ENCODE measurements at places on chromosomes 1 and 21.

DNA sequence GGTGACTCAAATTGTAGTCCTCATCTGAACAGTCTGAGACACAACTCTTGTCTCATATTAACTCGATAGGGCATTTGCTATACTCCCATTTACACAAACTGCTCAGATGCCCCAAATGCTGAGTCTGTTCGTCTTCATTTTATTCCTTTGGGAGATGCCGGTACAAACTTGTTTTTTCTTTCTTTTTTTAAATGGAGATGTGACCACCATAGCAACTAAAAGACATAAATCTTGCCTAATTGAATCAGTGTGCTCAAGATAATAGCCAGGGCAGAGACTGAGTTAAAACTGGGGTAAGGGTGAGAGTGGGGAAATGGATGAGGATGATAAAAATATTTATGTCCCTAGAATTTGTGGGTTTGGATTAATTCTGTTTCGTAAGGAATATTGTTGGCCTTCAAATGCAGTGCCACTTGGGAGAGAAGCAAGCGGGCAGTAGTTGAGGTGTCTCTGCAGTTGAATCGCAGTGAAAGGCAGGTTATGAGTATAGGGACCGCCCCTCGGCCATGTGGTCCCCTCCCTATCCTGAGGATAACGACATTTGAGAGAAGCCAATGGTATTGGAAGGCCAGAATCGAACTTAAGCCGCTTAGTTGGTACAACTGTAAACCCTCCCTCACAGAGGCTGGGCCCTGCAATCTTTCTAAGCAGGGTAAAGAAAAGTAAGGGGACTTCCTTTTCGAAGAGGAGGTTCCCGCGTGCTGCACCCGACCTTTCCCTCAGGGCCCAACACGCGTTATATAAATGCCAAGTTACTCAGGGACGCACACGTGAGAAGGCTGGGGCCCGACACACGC is 859 bp upstream of the LRRC8B start:
- no peak for DNase-seq

DNA sequence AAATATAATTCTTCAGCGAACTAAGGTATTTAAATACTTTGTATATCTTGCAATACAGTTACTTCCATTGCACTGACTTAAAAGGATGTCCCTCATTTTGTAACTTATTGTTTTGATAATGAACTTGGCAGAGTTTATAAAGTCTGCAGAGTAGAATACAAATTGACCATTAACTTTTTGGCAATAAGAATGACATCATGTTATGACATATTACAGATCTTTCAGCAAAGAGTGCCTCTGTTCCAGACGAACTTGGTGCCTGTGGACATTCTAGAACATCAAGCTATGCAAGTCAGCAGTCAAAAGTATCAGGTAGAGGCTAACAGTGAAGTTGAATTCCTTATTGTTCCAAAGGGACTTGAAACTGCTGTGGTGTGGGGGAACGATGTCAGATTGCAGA is 32.9 kb downstream of the HENMT1 start:
- no peak for DNase-seq

DNA sequence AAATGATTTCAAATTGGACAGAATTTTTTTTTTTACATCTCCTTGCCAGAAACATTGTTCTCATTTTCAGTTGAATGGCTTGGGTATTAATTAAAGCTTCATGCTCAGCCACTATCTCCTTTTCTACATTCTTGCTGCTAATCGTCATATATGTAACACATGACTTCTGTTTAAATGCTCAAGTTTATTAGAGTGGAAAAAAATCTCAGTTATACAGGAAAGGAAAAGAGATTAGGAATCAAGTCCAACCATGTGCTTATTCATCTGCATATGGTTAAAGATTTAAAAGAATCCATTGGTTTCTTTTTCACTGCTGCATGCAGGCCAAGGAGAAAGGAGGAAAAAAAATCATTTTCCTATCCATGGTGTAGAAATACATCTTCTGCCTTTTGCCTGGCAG is 47.3 kb upstream of the CNN3 start:
- DNase-seq = no peak

DNA sequence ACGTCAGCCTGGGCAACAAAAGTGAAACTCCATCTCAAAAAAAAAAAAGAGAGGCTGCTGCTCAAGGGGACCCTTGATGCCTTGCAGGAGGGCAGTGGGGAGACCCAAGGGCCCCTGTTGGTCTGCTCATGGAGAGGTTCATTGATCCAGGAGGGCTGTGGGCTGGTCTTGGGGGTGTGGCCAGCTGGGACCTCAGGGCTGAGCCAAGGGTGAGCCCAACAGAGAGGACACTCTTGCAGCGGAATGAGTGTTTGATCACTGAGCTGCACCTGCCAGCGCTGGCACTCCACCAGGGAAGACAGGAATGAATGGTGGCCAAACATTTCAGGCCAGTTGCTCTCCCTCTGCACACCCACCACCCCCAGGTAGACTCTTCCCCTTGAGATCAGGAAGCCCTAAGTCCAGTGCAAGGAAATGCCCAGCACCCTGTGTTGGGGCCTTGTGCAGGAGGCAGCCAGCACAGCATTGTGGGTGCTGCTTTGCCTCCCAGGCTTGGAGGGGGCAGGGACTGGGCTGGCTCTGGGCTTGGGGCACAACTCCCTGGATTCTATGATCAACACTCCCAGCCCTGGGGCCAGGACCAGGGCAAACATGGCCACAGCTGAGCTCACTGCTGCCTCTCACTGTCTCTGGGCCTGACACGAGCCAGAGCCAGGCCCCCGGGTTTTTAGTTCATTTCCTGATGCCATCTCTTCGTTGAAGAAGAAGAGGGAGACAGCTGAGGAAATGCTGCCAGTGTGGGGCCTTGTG is 50.7 kb downstream of the IRF2BP2 start:
- no peak for DNase-seq

DNA sequence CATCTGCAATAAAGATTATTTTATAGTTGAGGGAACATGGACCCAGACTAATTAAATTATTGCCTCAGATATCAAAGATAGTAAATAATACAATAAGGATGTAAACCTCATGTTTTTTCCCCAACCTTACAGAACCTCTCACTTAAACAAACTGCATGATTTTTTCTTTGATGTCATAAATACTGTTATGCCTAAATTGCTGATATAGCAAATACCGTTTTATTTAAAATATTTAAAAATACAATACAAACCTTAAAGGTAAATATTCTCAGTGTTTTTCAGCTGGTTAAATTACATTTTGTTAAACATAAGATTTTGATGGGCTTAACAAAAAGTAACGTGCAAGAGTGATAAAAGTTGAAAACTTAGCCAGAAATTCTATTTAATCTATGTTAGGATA is 24.4 kb upstream of the RGS2 start:
- no peak for DNase-seq

GRCh38 chr1:172510479-172510878 is 22.5 kb upstream of the SUCO start:
- no peak for DNase-seq

GRCh38 chr1:179177182-179177581 is 52.3 kb downstream of the ABL2 start:
- DNase-seq = no peak

GRCh38 chr1:53651356-53651755 is 87.6 kb downstream of the GLIS1 start:
- DNase-seq = no peak

Data from AG04450 (cell line).